ENCODE measurements at places on chromosomes 1 and 21. TPM values are rescaled to one million over a fixed set of nuclear protein-coding genes. Genes with fewer than 3 reads are reported as not detected.

Gene LENEP
- total RNA-seq = 6.0 TPM

Gene PLA2G2A
- 8.3 TPM for total RNA-seq

Gene CYP4Z1
- total RNA-seq = 0.33 TPM

Gene DDR2
- 75.1 TPM for total RNA-seq

Gene SELE
- 6.9 TPM for total RNA-seq

Gene HCN3
- total RNA-seq = 7.4 TPM

Gene S100A14
- 4.4 TPM for total RNA-seq

Gene TDRD5
- total RNA-seq = 0.99 TPM

Gene PPFIA4
- 15.8 TPM for total RNA-seq

Gene DNAJB4
- total RNA-seq = 60.1 TPM

Gene TSPEAR
- total RNA-seq = not detected

Gene HSD3B1
- total RNA-seq = not detected

Gene TTC24
- not detected for total RNA-seq

Gene PPM1J
- 1.8 TPM for total RNA-seq

Data from camera-type eye (tissue), 1 donor.